Effector memory CD4-positive, alpha-beta T cell (primary cell): ENCODE measurements at places on chromosomes 1 and 21.
A peak's percentile ranks its signal among the peaks of the same experiment; 100 is the strongest.

DNA sequence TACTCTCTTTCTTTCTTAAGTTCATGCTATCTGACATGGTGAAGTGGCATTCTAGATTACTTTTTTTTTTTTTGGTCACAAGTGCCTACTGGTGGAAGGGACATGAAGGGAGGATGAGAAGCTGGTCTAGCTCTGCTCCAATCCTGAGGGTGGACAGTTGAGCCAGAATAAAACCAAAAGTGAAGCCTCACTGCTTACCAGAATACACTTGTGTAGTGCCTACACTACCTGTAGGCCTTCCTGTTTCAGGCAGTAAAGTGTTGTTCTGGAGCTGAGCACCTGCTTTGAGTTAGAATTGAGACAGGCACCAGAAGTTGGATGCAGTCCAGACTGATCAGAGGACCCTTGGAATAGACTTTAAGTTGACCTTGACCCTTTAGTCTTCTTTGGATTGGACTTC, 40.4 kb upstream of the APOBEC4 start:
- no peak for DNase-seq

DNA sequence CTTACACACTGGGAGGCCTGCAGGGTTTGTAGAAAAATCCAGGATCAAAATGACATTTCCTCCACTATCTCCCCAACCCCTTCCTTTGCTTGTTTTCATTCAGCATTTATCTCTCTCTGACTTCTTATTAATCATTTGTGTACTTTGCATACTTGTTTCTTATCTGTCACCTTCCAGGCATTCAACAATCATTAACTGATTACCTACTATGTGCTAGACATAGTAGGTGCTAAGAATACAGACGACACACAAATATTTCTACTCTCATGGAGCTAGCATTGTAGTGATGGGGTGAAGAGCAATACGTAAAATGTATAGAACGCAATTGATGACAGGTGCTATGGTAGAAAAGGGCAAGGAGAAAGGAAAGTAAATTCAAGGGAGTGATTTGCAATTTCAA, 20.9 kb downstream of the TRABD2B start:
- DNase-seq = no peak

DNA sequence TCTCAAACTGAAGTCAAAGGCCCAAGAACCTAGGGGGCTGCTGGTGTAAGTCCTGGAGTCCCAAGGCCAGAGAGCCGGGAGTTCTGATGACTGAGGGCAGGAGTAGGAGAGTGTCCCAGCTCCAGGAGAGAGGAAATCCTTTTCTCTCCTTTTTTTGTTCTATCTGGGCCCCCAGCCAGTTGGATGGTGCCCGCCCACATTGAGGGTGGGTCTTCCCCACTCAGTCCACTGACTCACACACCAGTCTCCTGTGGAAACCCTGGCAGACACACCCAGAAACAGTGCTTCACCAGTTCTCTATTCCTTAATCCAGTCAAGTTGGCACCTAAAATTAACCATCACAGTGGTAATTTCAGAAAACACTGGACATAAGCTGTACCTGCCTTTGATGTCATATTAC, 12.7 kb upstream of the WDR26 start:
- no peak for DNase-seq

- no peak for DNase-seq
Observed at GRCh38 chr21:31897311-31897710, 24.5 kb downstream of the HUNK start.

GRCh38 chr1:230787471-230787870, 40.3 kb downstream of the CAPN9 start:
- DNase-seq = no peak

GRCh38 chr21:32425628-32426027, 13.1 kb downstream of the EVA1C start:
- no peak for DNase-seq

GRCh38 chr1:14113841-14114567, 414.0 kb downstream of the PRDM2 start:
- no peak for DNase-seq

DNA sequence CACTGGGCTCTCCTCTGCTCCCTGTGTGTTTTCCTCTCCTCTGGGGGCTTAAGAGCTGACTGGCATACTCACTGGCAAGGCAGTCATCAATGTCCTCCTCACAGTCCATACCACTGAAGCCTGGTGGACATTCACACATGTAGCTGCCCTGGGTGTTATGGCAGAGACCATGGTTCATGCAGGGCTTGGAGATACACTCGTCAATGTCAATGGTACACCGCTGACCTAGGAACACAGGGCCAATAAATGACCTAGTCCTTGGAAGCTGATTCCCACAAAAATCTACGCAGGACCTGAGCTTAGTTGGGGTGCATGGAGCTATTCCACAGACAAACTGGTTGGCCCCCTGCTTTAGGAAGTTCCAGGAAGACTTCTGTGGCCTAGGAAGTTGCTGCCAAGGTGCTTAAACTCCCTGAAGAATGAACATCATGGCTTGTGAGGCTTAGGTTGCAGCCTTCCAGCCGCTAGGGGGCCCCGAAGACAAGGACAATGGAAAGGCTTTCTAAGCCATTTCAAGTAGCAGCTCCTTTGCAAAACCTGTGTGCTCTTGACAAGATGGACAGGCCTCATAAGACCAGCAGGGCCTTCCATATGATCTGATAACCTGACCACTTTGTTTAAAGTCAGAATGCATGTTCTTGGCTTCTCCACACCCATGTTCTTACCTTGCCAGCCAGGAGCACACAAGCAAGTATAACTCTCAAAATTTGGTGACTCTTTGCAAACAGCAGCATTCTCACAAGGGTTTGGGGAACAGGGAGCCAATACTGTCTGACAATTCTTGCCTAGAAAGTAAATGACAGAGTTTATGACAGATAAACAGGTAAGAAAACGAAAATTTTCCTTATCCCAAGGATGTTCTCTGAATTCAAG, 52.3 kb upstream of the ADAM30 start:
- DNase-seq = peak; percentile 34

DNA sequence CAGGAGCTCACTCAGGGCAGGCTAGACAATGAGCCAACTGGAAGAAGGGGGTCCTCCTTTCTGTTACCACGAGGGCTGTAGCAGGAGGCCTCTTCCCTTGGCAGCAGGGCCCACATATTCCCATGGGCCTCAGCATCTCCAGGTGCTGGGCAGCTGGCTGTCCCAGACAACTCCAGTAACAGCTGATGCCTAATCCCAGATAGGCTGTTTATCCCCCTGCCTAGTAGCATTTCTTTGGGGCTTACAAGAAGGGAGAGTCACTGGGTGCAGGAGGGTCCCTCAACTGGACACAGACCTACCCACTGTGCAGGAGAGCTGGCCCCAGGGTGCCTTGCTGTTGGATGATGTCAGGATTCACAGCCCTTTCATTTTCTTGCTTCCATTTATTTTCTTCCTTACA, 278.2 kb downstream of the DSCAM start:
- no peak for DNase-seq

DNA sequence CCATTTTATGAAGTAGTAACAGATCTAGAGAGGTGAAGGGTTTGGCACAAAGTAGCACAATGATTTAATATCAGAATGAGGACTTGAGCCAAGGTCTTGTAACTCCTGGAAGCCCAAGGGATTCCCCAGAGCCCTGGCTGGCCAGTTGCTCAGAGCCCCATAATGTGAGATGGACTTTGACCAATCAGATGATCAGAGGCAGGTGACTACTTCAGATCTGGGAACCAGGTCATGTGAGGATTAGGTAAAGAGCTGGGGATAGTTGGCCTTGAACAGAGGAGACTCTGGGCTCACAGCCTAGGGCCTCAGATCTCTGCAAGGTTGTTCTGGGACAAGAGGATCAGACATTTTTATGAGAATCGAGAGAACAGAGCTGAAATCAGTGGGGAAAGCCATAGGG, 18.9 kb downstream of the SHISAL2A start:
- no peak for DNase-seq

- no peak for DNase-seq
Observed at GRCh38 chr1:61968869-61969268, 225.8 kb upstream of the L1TD1 start.

DNA sequence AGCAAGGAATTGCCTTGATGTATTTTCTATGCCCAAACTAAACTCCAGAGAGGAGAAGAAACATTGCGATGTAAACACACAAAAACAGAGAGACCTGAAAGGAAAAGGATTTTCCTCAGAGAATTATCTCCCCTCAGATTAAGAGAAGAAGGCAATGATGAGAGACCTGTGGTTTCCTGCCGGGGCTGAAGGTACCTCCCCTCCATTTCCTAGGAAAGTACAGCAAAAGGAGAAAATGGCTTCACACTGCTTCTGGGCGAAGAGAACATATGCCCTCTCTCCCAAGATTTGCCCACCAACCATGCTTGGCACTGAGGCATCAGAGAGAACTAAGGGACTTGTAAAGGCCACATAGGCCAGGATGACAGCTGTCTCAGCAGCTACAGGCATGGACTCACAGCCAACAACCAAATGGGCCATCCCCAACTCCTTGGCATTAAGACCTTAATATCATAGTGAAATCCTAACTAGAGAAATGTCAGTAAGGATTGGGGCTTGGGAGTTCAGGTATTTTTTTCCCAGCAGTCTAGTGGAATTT, 523.0 kb downstream of the PTPRC start:
- DNase-seq = no peak

- DNase-seq = no peak
Observed at GRCh38 chr21:42097860-42098454, 26.8 kb downstream of the UMODL1 start.

DNA sequence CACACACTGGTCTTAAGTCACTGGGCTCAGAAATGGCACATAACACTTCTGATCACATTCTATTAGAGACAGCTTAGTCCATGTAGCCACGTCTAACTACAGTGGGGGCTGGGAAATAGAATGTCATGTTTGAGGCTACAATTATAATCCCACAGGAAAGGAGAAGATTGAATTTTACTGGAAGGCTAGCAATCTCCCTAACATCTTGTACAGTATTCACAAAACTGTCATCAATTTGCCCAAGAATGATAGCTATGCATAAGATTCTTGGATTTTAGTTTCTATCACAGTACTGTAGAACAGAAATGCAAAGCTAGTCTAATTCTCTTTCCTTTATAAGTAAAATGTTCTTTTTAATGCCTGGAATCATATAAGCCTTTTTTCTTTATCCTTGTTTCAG, 12.7 kb upstream of the ZMYM6 start:
- no peak for DNase-seq

GRCh38 chr21:46079352-46080170, 18.4 kb upstream of the COL6A2 start:
- DNase-seq = no peak

DNA sequence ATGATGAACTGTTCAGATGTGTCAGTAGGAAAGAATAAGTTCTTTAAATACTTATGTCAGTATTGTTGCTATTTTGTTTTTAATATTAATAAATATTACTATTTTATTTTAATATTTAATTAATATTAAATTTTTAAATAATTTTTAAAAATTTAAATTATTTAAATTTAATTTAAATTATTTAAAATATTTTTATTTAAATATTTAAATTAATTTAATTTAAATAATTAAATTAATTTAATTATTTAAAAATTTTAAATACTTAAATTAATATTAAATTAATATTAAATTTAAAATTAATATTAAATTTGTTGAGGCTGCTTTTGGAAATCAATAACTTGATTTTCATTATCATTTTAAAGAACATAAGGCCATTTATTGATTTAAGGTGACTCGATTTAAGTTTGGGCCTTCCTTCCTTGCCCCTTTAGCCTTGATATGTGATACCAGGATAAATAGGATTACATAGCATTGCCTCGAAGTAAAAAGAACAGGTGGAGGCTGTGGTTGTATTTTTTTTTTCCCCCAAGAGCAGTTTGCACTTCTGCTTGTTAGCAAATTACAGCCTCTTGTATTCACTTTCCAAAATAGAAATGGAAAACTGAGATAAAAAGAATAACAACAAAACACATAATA, 915.2 kb downstream of the TTLL7 start:
- DNase-seq = no peak

- DNase-seq = no peak
Observed at GRCh38 chr1:8461351-8462110, 143.6 kb downstream of the SLC45A1 start.

DNA sequence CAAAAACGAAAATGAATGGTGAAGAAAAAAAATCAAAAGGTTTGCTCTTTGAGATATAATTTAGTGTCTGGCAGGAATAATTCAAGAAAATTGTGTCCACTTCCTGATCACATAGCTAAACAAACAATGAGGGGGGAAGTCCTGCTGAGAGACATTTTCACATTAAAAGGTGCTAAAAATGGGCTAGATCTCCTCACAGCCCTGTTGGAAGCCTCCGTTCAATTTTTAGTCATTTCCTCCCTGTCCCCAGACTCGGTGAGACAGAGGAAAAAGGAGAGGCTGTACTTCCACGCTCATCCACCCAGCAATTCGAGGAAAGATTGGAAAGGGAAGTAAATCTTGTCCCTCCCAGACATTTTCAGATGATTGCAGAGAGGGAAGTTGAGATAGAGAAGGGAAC, 103.7 kb downstream of the BARHL2 start:
- no peak for DNase-seq

GRCh38 chr1:113072141-113072756, 749 bp upstream of the LRIG2 start:
- no peak for DNase-seq

GRCh38 chr21:44710294-44710665, 1.1 kb downstream of the TSPEAR start:
- no peak for DNase-seq

DNA sequence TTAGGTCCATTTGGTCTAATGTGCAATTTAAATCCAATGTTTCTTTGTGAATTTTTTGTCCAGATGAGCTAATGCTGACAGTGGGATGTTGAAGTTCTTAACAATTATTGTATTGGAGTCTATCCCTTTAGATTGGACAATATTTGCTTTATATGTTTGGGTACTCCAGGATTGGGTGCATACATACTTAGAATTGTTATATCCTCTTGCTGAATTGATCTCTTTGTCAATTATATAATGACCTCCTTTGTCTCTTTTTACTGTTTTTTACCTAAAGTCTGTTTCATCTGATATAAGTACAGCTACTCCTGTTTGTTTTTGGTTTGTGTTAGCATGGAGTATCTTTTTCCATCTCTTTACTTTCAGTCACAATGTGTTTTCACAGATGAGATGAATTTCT, 22.2 kb downstream of the CD55 start:
- no peak for DNase-seq

DNA sequence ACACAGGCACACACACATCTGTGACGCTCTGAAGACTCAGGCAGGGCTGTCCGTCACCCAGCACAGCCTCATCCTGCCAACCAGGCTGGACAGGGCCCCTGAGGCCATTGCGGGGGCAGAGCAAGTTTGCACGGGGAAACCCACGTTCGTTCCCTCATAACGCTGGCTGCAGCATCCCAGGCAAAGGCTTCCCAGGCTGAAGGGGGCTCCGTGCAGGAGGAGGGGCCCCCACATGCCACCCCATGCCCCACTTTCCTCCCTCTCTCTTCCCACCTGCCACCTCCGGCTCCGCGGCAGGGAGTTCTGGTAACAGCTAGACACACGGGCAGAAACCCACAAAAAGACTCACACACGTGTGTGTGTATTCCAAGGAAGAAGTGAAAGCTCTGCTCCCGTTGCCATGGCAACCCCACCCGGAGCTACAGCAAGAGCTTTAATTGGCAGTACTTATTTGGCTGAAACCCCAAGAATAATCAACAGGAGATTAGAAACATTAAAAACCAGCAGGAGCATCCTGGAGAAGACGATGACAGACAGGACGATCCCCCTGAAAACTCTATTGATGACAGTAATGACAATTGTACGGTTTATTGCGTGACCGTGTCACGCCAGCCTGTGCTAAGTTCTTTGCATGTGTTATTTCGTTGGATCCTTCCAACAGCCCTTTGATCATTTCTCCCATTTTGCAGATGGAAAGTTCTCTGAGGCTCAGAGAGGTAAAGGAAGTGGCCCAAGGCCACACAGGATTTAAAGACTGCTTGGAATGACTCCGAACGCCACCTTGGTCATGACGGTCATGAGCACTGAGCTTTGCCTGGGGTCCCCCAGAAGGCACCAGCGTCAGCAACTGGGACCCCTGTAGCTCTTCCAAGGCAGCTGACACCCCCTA, 247.1 kb downstream of the NPHP4 start:
- DNase-seq = no peak
